GM12892 (cell line): ENCODE measurements at places on chromosomes 12 and 14.

DNA sequence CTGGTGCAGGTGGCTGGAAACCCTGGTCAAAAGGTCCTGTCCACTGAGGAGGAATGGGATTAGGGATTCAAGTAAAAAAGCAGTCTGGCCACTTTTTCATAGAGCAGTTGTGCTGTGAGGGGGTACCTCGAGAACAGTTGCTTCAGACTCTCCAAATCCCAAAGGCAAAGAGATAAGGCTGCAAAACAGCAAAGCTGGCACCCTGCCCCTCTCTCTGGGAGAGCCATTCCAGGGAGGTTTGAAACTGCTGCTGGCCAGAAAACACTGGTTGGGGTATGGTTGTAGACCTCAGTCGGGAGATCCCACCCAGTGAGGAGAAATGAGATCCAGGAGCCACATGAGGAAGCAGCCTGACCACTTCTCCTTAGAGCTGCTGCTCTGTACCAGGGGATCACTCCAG, 137.3 kb downstream of the CEP83 start:
- DNase-seq, result no peak

DNA sequence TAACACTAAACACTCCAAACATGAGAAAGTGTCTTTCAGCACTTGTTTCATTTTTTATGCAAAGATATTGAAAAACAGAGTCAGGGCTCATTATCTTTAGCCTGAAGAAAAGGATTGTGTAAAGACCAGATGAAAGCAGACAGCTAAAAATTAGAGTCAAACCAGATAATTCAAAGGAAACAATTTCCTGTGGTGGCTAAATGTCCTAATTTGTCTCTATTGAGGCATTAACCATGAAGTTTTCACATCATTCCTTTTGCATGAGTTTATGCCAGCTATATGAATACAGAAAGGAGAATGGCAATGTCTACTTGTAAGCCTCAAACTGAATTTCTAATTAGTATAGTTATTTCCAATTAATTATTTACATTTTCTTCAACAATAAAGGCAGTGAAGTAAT, 338.5 kb downstream of the FSCB start:
- DNase-seq, result no peak

- no peak for DNase-seq
Measured at GRCh38 chr12:4331842-4332241, 10.8 kb downstream of the TIGAR start.

DNA sequence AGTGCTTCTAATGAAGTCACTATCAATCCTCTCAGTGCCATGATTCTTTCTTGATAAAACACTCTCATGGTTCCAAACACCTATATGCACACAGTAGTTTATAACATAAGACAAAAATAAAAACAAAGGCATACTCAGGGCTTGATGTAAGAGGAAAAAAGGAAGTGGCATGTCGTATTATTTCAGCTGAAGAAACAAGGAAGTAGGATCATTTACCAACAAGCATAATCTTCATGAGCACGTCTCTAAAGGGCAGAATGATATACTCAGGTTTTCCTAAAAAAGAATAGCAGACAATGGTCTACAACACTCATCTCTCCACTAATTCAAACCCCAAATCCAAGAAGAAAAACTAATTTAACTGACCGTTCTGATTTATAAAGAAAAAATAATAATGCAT, 33.9 kb downstream of the NUMB start:
- no peak for DNase-seq

DNA sequence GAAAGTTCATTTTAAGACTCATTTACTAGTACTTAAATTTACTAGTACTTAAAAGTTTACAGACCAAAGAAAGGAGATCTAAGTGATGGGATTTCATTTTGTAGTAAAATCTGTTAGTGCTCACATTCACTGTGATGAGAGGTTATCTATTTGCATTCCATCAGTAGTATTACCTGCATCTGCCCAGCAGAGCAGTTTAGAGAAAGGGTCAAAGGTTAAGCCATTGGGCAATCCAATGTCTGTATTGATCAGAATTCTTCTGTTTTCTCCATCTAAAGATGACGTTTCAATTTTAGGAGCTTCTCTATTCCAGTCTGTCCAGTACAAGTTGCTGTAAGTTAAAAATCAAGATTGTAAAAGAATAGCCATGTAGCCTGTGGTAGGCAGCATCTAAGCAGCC, 18.3 kb downstream of the RTRAF start:
- DNase-seq, result no peak
